ENCODE measurements at places on chromosomes 12 and 14.
A peak's percentile ranks its signal among the peaks of the same experiment; 100 is the strongest.

DNA sequence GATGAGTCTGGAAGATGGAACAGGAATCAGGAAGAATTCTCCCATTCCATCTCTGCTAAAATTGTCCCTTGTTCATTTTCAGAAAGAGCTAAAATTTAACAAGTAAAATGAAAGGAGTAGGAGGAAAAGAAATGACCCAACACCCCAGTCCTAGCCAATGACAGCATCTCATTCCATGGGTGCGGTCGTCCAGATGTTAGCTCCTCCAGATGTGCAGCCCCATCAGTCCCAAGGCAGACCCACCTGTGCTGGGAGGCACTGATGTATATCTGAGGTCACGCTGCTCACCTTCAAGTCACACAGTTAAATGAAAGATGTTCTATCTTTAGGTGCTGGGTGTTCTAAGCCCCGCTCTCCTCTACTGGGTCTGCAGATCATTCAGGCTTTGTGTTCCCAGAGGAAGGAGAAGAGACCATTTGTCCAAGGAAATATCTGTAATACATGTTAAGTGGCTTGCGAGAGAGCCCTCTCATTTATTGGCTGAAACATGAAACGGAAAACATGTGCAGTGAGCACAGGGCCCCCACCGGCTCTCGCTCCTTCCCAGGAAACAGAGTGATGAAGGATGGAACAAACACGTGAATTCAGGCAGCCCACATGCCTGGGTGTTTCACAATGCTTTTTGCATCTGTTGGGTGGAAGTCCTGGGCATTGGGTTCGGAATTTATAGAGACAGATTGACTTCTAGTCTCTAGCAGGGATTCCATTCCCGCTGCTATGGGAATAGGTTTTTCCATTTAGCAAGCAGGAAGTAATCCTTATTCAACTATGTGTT, 294.6 kb downstream of the NUAK1 start:
- no peak for DNase-seq

DNA sequence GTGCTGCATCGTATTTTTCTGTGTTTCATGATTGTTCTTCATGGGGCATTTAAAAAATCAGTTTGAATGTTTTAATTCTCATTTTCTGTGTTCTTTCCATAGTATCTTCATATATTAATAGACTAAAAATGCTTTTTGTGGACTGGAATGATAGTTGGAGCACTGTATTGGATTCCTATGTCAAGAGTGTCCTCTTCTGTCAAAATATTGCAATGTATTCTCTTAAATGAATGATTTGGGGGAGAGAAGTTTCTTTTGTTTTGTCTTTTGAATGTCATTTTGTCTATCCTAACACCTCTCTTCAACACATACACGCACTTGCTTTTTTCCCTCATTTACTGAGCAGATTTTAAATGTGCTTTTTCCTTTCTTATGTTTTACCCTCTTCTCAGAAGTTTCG, 4.7 kb upstream of the EIF2S3B start:
- DNase-seq, result no peak

GRCh38 chr14:93042968-93043940, 72.5 kb downstream of the ITPK1 start:
- peak; percentile 99 for DNase-seq

DNA sequence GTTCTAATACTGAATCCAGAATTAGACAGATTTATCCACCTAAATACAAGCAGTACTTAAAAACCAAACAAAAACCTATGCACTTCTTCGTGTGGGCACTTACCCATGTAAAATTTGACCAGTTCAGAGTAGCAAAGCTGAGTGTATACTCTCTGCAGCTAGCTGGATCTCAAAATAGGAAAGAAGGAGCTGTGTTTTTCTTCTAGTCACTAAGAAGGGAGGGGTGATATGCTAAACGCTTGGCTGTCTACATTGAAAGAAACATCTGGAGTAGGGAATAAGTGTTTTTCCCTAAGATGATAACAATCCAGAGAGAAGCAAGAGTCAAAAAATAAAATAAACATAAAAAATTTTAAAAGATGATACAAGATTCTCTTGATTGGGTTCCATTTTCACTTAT, 20.0 kb downstream of the RBMS2 start:
- no peak for DNase-seq

- no peak for DNase-seq
Observed at GRCh38 chr12:115945491-115945885, 332.0 kb downstream of the MED13L start.

DNA sequence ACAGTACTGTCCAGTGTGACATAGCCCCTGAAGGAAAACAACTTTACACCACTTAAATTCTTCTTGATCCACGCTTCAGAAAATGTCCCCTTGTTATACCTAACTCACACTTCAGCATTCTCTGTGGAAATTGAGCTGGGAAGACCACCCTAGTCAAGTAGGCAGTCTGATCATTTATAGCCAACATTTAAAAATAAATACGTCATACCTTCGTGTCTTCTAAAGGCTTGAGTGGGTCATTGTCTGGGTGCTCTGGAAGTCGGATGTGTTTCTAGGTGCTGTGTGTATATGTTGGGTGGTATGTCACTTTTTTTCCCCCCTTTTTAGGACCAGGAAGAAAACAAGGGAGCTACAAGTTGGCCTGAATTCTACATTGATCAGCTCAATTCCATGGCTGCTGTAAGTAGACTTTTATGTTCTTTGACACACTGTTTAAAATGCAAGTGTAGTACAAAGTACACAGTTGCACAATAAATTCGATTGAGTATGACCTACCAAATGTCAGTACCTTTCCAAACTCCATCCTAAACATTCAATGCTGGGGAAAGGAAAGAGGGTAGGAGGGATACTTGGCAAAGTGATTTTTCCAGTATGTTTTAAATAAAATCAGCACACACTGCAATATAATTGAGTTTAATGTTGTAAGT, 126.6 kb downstream of the DAAM1 start:
- DNase-seq, result no peak

DNA sequence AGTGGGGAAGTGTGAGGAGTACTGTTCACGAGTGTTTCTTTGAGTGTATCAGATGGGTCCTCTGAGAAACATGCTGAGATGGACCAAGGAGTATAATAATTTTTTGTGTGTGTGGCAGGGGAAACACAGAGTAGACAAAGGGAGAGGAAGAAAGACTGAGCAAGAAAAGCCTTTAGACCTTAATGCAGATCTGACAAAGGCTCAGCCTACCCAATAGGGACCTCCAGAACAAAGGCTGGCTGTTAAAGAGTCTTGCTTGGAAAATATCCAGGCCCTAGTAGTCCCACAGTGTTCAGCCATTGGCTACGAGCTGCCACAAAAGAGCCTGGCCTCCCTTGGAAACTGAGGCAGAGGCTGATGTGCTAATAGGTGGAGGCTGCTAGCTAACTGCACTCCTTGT, 13.5 kb downstream of the COQ5 start:
- DNase-seq, result no peak

DNA sequence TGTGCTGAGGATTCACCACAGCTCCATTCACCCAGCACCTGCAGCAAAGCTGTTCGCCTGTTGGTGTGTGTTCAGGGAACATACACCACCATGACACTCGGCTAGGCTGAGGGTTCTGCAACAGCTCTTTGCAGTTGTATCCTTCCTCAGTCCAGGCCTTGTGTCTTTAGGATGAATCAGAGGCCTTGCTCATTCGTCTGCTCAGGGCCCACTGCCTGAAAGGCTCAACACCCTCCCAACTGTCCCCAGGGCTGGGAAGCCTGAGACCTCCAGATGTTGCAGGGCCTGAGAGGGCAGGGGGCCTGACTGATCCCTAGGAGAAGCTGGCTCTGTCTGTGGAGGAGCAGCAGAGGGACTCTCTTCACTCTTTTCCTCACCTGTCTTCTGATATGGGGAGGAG, 11.2 kb downstream of the ZDHHC22 start:
- DNase-seq, result no peak

- DNase-seq, result no peak
Observed at GRCh38 chr12:32820376-32820931, 64.8 kb upstream of the YARS2 start.

- no peak for DNase-seq
Observed at GRCh38 chr12:27781680-27782079, 1.6 kb upstream of the MANSC4 start.

- DNase-seq, result no peak
Observed at GRCh38 chr14:81245771-81246170, 25.0 kb upstream of the GTF2A1 start.

- DNase-seq, result no peak
Observed at GRCh38 chr14:45621731-45622130, 368.7 kb upstream of the MIS18BP1 start.

GRCh38 chr12:80843969-80844368, 93.8 kb downstream of the LIN7A start:
- DNase-seq, result no peak

- DNase-seq, result no peak
Observed at GRCh38 chr12:109033239-109034196, 12.7 kb upstream of the SVOP start.

DNA sequence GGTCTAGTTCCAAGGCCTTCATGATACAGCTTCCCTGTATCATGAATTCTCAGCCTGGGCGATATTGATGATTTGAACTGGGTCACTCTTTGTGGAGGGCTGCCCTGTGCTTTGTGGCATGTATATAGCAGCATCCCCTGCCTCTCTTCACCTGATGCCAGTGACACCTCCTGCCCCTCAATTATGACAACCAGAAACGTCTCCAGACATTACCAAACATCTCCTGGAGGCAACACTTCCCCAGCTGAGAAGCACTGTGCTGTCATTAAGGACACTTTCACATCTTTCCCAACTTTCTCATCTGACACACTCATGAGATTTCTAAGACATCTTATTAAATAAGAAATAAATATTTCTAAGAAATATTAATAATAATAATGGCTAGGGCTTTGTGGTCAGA, 315.3 kb downstream of the BCL11B start:
- DNase-seq, result no peak

- peak; percentile 95 for DNase-seq
Observed at GRCh38 chr12:56836800-56837663, 73.9 kb downstream of the HSD17B6 start.

DNA sequence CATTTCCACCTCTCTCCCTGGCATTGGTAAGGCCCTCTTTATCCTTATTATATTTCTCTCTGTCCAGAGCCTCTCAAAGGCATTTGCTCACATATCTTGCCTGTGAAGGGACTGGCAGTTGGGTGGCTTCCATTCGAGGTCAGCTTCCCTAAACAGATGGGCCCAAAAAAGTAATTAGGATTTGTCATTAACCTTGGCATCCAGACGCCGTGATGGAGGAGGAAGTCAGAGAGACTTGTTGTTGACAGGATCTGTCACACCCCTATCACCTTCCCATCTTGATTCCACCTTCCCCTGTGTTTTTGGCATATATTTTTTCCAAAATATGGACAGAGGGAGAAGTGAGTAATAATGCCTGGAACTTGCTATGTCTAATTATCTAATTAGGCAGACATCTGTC, 54.0 kb upstream of the OAS1 start:
- no peak for DNase-seq

GRCh38 chr12:121678716-121679300, 9.4 kb upstream of the MORN3 start:
- no peak for DNase-seq

GRCh38 chr12:13836099-13836498, 145.3 kb downstream of the GRIN2B start:
- DNase-seq, result no peak

DNA sequence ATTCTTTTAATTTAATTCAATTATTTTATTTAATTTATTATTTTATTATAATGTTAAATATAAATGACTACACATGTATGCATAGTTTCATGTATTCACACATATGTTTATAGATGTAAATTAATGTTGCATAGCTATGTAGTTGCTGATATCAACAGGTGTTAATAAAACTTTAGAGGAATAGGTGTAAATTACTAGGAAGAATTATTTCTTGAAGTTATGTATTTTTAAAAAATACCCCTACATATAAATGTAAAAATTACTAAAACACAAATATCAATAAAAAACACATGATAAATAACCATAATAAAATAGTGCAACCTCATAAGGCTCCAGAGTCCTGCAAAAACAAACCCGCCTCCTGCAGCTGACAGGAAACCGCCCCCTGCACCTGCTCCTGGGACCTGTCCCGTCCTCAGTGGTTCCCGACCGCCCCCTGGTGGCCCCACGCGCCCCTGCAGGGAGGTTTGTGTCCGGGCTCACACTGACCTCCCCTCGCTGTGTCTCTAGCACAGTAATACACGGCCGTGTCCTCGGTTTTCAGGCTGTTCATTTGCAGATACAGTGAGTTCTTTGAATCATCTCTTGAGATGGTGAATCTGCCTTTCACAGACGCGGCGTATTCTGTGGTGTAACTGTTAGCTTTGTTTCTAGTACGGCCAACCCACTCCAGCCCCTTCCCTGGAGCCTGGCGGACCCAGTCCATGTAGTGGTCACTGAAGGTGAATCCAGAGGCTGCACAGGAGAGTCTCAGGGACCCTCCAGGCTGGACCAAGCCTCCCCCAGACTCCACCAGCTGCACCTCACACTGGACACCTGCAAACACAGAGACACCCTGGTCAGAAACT, 1264.0 kb downstream of the TMEM121 start:
- no peak for DNase-seq

DNA sequence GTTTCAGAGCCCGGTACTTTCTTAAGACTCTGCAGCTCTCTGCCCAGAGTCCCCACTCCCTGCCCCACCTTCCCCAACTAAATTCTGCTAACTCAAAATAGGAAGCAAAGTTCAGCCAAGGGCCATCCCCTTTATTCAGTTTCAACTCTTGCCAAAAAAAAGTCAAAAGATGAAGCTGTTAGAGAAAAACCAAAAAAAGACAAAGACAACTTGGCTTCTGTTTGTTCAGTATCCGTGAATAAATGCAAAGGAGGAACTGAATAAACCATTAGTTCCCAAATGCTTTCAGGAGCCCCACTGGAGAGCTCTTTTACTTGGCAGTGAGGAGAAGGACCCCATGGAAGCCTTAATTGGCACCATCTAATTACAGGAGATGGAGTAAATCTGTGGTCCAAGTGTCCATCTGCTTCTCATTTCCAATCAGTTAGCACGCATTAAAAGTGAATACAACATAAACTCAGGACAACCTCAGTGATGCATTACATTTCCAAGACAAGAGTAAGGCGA, 155.4 kb upstream of the GZMB start:
- DNase-seq, result no peak

DNA sequence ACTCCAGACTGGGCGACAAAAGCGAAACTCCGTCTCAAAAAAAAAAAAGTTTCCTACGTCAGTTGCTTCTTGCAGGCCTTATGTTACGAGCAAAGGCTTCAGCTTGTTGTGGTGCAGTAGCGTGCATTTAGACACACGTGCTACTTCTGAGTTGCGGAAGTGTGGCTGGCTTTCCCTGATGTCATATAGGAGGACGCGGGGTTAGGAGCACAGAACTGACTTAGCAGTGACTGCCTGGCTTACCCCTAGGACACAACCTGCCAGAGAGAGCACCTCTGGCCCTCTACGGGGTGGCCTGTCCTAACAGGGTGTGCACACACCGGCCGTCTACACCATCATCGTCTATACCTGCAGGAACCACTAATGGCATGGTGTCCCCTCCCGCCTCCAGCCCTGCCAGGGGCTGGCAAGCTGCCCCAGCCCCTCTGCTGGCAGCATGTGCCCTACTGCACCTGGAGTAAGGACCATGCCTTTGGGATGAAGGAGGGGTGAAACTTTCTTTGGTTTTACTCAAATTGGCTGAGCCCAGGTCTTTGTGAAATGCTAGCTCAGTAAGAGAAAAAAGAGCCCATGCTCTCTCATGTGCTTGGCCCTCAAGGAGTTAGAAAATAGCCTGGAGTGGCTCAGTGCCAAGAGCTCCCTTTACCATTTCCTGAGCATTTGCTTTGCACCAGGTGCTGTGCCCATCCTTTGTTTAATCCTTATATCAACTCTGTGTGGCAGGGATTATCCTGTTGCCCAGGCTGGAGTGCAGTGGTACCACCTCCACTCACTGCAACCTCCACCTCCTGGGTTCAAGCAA, 1.7 kb upstream of the GPR68 start:
- no peak for DNase-seq

GRCh38 chr14:53957739-53958138, 1.1 kb upstream of the BMP4 start:
- DNase-seq, result no peak
